ENCODE measurements at places on chromosomes 6 and 20.
A peak's percentile ranks its signal among the peaks of the same experiment; 100 is the strongest.

DNA sequence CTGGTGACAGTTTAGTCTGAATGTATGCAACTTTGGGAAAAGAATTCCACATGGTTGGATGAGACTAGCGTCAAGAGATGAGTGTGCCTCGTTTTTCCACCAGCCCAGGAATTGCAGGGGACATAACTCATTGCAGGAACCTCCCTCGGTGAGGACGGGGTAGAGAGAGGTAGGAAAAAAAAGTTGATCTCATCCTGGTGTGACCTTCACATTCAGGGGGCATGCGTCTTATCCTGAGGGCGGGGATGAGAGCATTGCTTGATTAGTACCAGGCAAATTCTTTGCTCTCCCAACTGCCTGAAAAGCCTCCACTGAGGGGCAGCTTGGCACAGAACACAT lies 11.8 kb downstream of the TLDC2 start:
- no peak for DNase-seq

DNA sequence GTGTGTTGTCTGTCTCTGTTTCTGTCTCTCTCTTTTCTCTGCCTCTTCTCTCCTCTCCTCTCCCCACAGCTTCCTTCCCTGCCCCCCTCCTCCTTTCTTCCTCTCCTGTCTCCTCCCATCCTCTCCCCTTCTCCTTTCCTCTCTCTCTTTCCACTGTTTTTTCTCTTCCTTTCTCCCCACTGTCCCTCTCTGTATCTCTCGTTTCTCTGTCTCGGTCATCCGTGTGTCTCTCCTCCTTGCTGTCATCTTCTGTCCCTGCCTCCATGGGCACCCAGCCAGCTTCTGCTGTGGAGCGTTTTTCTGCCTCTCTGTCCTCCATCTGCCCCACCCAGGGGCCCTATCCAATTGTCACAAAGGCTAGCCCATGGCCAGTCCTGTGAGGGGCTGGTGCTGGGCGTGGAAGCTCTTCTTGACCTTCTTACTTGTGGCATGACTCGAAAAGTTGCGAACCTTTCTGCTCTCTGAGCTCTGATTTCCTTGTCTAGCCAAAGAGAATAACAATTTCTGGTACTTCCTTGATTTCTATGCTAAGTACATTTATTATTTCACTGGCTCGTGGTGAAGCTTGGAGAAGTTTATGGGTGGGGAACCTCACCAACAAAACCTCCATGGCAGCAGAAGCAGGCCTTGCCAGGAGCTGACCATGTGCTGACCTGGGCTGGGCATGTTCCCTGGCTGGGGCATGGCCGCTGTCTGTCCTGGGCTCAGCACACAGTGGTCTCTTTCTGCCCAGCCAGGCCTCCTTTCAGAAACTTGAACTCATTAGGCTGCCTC lies 69.3 kb downstream of the CEBPB start:
- DNase-seq, result no peak

DNA sequence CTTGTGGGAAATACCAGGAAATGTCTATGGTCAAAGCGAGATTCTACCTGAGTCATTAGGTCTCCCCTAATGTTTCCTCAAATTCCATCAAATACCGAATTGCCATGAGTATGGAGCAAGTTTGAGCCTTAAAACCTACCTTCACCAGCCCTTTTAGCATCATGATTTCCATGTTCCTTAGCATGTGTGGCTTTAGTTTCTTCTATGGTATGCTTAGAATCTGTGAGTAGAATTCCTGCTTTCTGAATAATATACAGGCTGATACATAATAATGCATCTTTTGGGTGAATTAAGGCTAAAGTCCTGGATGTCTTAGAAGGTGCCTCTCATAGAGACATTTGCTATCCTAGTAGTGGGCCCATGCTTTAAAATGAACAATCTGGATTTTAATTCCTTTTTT lies 32.0 kb downstream of the TSPYL4 start:
- no peak for DNase-seq

- no peak for DNase-seq
Measured at GRCh38 chr6:40563111-40563510, 24.1 kb downstream of the LRFN2 start.

GRCh38 chr6:30679765-30680535 lies 6.5 kb downstream of the PPP1R18 start:
- DNase-seq, result no peak

- no peak for DNase-seq
Measured at GRCh38 chr6:99573980-99574617, 5.6 kb upstream of the CCNC start.

GRCh38 chr20:44151621-44152416 lies 35.2 kb downstream of the JPH2 start:
- peak; percentile 64 for DNase-seq

GRCh38 chr6:79073888-79074287 lies 4.2 kb downstream of the PHIP start:
- no peak for DNase-seq

DNA sequence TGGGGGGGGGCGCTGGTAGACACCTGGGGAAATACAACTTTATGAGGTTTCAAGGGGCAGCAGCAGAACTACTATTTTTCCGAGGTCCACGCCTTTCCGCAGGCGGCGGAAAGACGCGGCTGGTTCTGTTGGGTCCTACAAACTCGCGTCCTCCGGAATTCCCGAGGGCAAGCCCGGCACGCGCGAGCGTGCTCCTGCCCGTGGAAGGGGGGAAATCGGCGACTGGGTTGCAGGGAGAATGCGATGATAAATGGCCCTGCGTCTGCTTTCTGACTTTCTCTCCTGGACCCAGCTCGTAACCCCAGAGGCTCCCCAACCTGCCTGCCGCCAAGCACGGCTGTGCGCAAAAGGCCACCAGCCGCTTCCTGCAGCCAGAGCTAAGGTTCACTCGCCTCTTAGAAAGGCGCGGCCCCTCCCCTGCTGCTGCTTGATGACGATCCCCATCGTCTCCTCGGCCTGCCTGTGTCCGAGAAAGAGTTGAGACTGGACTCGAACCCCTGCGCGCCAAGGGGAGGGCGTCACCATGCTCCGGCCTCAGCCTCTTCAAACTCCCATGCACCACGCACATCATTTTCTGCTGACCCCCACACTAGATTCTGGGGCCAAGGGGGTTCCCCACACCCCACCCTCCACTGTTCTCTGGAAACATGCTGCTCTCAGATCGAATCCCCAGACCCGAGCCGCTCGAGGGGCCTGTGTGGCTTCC lies 6.7 kb downstream of the FOXA2 start:
- no peak for DNase-seq

DNA sequence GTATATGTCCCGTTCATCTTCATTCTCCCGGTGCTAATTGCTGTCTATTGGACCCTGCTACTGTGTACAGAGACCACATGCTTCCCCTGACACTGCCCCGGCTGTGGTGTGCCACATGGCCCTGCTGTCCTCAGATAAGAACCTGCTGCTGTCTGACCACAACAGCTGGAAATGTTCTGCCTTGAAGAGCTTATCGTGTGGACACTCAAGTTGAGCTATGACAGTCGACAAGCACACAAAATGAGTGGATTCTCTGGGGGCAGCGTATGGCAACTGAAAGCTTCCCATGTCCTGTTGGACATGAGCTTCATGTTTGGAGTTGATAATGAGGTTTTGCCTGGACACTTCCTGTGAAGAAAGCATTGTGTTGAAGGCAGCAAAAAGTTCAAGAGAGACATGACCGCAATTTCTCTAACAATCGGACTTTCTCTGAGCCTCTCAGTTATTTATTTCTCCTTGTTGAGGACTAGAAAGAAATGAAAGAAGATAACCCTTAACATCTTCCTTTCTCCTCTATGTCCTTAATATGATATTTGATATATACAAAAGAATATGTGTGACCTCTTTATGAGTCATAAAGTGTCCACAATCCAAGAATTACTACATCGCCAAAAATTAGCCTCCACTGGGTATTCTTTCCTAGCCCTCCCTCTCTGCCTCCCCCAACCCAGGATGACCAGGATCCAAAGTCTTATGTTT lies 187.1 kb upstream of the TCF21 start:
- peak; percentile 16 for DNase-seq

DNA sequence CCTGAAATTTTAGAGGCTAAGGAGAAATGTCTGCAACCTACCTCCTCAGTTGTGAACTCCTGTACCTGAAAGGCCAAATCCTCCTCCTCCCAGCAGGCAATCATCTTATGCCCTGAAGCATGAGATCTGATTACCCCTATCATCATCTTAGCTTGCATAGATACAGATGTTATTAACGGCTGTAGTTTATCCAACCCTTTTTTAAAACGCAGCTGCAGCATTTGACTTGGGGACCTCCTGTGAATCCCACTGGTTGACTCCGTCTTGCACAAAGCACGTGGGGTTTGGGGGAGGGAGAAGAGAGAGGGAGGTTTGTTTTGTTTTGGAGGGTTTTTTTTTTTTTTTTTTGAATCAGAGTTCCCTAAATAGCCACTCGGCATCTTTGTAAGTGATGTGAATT lies 5.8 kb upstream of the NR2E1 start:
- DNase-seq, result no peak

- peak; percentile 48 for DNase-seq
Measured at GRCh38 chr6:73285674-73286283, 22.8 kb upstream of the KHDC1 start.

- DNase-seq, result peak; percentile 45
Measured at GRCh38 chr6:144008120-144008811, at the start of gene PLAGL1. Gene PLAGL1 (minus strand): TSS chr6:144008259. CDS start chr6:143948136, 60,123 bp downstream.

DNA sequence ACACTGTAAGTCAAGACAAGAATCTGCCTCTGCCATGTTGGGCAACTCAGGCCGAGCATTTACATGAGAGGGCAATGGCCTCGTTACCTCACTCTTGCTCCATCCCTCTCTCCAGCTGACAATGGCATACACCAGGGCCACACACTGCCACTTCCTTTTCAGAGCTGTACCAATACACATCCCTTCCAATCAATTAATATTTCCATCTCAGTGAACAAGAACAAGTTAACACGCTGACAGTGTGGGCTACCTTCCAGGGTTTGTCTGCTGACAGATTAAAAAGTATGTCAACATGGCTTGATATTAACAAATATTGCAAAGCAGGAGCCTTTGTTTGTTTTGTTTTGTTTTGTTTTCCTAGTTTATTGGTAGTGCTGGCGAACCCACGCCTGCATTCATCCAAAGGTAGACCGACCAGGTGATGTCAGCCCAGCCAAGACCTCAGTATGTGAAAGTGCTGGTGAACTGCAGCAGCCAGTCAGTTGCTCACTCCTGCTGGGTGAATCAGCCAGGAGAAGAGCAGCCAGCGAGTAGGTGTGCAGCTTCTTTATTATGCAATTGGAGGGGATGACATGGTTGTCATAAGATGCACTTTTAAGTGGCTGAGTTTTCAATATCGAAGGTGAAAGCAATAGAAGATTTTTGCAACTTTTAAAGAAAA lies 487.3 kb upstream of the JARID2 start:
- peak; percentile 12 for DNase-seq

DNA sequence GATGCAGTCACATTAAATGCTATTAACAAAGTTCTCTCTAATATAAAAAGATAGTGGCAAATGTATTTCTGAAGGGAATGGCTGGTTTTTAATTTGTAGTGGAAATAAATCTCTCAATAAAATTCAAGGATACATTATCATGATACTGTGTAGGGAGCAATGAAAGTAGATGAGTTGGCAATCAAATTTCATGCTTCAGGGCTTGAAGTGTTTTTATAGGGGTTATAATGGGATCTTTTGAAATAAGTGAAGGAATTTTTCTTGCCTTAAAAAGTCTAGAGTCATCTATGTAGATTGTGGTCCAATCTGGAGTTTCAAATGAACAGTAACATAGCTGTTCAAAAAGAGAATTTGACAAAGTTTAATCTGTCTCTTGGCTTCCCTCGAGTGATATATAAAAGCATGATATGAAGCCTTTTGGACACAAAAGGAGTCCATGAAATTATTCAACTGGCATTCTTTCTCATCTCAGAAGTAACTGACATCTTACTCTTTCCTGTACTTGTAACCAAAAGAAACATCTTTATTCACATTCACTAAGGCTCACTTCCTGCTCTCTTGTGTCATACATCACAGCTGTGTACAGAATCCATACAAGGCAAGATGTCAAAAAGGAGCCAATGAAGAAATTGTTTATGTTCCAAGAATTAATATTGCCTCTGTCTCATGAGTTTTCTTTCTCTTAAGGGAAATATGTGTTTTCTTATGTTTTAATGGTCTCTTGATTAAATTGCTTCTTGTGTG lies 591.0 kb upstream of the GJE1 start:
- DNase-seq, result no peak

DNA sequence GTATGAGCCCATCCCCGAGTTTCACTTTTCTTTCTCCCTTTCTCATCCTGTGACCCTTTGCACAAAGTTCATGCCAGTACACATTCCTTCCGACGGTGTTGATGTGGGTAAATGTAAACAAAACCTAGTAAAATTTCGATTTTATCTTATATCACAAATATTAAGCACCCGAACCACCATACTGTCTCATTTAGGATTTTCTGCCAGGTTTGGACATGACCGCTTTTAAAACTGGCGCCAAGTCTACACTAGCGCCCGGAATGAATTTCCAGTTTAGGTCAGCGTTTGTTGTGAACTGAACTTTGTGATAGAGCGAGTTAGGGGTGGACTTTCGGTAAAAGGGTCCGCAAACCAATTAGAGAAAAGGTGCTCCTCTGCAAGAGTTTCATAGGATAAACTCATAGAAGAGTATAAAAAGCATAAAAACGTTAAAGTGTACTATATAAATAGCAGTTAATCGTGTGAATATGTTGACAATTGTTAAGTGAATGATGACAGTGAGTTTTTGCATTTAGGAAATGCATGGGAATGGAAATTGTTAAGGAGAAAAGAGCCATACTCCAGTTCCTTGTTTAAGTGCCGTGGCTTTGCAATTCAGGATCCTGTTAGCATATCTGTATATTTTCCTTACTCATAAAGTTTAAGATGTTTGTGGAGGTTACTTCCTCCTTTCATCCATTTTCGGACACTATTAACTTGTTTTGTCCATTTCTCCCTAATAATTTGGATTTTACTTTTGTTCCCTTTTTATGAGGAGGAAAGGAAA lies 937 bp downstream of the AKAP7 start:
- DNase-seq, result peak; percentile 23

GRCh38 chr20:19456595-19457395 lies 244.4 kb downstream of the SLC24A3 start:
- DNase-seq, result no peak

DNA sequence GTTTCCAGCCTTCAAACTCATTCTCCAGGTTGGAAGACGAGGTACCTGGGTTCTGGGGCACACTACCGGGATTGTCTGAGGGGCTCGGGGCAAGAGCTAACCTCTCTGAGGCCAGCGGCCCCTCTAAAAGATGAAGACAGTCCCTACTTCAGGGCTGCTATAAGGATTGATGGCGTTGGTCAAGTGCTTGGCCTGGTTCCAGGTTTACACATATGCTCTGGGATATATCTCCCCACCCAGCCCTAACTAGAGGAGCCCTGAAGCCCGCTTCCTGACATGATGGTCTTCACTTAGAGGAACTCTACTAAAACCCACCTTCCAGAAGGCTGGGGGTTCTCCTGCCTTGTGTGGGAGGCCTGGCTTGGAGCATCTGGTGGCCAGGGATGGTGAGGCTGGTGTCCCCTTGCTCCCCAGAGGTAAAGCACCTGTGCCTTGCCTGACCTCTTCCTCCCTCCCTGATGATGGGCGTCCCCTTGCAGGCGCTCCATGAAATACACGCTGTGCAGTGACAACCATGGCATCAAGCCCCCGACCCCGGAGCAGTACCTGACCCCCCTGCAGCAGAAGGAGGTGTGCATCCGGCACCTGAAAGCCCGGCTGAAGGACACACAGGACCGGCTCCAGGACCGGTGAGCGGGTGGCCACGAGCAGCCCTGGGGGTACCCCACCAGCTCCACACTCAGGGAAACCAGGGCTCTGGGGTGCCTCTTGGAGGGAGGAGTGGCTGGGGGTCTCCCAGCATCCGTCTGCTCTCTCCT lies 28.7 kb downstream of the SDCBP2 start:
- DNase-seq, result no peak

All from astrocyte (in vitro differentiated cells and primary cell).